ENCODE measurements at places on chromosomes 7 and 10. TPM values are rescaled to one million over a fixed set of nuclear protein-coding genes. Genes with fewer than 3 reads are reported as not detected.

GRCh38 chr10:65194126-65194525 lies 1672.9 kb downstream of the REEP3 start:
- H3K4me1 ChIP-seq, result peaks cover 5% of the 10 kb centered on the region
- no peak overlapping the region for H3K27ac ChIP-seq
- no peaks in the 10 kb centered on the region for H3K36me3 ChIP-seq

GRCh38 chr10:35425595-35425994 lies 89.3 kb downstream of the CCNY start:
- H3K4me1 ChIP-seq, result peaks cover 17% of the 10 kb centered on the region
- H3K27ac ChIP-seq, result no peak overlapping the region
- no peaks in the 10 kb centered on the region for H3K27me3 ChIP-seq
- DNase-seq, result no peak
- H3K36me3 ChIP-seq, result no peaks in the 10 kb centered on the region

DNA sequence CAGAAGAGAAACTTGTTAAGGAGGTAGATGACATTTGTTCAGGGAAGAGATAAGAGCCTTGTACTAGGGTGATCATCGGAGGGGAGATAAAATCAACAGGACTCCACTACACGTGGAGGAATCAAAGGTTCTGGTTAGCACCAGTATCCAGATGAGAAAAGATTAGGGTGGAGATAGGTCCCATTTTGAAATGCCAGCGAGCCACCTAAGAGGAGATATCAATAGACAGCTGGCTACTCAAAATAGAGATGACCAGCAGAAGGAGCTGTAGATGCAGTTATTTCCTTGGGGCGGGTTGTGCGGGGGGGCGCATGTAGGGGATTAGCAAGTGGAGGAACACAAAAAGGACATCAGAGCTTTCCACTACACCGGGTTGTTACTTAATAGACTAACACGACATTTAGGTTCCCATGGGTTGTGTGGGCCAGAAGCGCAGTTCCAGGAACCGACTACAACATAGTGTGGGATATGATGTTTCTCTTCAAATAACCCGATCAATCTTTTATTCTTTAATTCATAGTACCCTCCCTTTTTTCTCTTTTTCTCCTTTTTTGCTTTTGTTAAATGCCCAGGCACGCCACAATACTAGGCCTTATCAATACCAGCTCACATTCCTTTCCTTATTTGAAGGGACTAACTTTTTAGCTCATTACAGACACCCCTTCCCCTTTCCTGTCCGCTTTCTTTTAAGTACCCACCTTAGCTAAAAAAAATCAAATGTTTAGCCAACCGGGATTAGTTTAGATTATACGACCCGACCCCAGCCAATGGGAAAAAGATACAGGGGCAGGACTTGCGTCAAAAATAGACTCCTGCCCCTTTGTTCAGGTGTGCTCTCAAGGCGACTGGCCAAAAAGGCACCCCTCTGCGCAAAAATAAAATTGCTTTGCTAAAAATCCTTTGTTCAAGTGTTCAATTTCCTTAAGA lies 2.0 kb upstream of the KIF11 start:
- peak overlapping the region; percentile 86 for H3K27ac ChIP-seq
- DNase-seq, result peak; percentile 75

ZNF485 gene
- total RNA-seq, result 5.8 TPM

NPTX2 gene
- total RNA-seq, result not detected

NRG3 gene
- total RNA-seq, result not detected

DNA sequence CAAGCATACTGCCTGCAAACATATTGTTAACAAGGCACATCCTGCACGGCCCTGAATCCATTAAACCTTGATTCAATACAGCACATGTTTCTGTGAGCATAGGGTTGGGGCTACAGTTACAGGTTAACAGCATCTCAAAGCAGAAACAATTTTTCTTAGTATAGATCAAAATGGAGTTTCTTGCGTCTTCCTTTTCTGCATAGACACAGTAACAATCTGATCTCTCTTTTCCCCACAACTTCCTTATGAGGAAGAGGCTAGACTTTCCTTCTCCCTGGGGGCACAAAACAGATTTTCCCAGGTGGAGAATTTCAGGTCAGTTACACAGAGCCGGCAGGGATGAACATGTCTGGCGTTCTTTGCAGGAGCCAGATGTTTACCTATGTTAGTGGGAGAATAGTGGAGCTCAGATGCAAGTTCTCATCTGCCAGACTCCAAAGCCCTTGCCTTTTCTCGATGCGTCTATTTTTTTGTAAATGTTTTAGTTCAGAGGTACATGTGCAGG lies 37.5 kb upstream of the PFKFB3 start:
- peaks cover 15% of the 10 kb centered on the region for H3K4me1 ChIP-seq
- H3K27me3 ChIP-seq, result no peaks in the 10 kb centered on the region
- H3K36me3 ChIP-seq, result peaks cover 14% of the 10 kb centered on the region
- H3K27ac ChIP-seq, result no peak overlapping the region

DNA sequence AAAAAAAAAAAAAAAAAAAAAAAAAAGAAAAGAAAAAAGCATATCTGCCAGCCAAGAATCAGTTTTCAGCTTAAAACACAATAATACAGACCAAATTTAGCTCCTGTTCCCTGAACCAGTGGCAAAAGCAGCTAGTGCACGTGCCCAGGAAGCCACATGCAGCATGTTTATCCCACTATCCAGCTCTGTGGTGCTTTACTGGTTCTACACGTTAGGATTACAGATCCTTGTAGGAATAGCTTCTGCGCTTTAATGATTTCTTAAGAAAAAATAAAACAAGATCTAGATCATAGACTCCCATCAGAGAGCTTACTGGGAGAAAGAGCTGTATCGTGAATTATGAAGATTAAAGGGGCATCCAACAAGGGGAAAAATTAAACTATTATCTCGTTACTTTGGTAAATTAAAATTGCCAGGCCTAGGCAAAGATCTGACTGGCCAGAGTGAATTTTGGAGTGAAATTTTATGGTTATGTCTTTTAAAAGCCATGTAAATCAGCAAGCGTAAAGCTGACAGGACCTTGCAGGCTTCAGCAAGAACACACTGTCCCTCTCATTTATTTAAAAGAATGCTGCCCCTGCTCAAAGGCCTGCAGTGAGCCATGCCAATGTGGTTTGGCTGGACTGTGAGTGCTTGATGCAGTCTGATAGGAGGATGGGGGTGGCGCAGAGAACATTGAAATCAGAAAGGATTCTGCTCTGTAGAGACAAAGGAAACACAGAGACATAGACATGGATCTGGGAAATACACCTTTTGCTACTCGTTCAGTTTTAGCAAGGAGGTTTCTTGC lies 177.3 kb upstream of the PHYHIPL start:
- H3K27me3 ChIP-seq, result no peaks in the 10 kb centered on the region
- no peak overlapping the region for H3K4me3 ChIP-seq
- DNase-seq, result no peak
- no peaks in the 10 kb centered on the region for H3K4me1 ChIP-seq
- H3K36me3 ChIP-seq, result no peaks in the 10 kb centered on the region

SPOCK2 gene
- 1.1 TPM for total RNA-seq

GRCh38 chr10:63718006-63718405 lies 196.8 kb downstream of the REEP3 start:
- DNase-seq, result no peak
- H3K36me3 ChIP-seq, result no peaks in the 10 kb centered on the region
- no peak overlapping the region for H3K27ac ChIP-seq
- H3K4me3 ChIP-seq, result no peak overlapping the region
- H3K27me3 ChIP-seq, result no peaks in the 10 kb centered on the region

DNA sequence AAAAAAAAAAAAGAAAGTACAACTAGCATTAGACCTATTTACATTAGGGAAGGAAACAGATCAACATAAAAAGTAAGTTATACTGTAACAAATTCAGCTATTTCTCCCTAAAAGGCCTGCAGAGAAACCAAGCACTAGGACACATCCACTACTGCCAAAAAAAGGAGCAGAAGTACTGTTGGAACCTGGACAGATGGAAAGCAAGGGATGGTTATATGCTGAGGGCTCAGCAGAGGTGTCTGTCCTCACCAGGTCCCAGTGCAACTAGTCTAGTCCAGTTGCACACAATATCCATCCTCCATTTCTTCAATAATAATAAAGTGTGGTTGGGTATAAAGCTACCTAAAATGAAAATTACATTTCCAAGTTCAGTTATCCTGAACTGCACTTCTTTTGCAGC lies 103.2 kb upstream of the IFRD1 start:
- H3K27me3 ChIP-seq, result no peaks in the 10 kb centered on the region
- no peaks in the 10 kb centered on the region for H3K36me3 ChIP-seq
- H3K4me1 ChIP-seq, result no peaks in the 10 kb centered on the region
- no peak overlapping the region for H3K27ac ChIP-seq
- H3K4me3 ChIP-seq, result no peak overlapping the region

CCDC126 gene
- total RNA-seq, result 5.0 TPM

DNA sequence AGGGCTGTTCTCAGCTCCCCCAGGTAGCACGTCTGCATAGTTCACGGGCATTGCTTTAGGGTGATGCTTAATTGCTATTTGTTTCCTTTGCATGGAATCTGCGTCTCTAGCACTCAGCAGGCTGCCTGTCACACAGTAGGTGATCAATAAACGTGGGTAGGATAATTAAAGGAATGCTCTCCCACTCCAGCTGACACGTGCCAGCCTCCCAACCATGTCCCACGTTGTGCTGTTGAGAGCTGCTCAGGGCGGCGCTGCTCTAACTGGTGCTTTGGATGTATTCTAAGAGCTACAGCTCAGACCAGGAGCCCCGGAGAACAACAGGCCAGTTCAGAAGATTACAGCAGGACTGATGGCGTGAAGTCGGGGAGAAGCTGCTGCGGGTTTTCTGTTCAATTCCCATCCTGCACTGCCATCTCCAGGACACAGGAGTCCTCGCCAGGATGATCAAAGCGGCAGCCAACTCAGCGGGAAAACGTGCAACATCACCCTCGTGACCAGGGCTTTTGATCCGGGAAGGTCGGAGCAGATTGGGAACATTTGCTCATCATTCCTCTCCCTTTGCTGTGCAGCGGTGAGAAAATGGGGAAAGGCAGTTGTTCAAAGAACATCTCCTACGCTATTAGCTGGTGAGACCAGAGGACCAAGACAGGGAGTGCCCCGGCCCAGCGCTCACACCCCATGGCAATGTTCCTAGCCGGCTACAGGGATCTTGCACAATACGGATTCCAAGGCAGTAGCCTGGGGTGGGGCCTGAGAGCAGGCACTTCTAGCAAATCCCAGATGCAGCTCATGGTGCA lies 50.5 kb upstream of the FOXK1 start:
- peak overlapping the region; percentile 35 for H3K4me3 ChIP-seq
- H3K27me3 ChIP-seq, result no peaks in the 10 kb centered on the region
- H3K27ac ChIP-seq, result peak overlapping the region; percentile 45
- peaks cover 28% of the 10 kb centered on the region for H3K4me1 ChIP-seq

GRCh38 chr7:32218154-32218467 lies 147.9 kb upstream of the PDE1C start:
- H3K4me3 ChIP-seq, result no peak overlapping the region
- no peak overlapping the region for H3K27ac ChIP-seq
- H3K27me3 ChIP-seq, result peaks cover 59% of the 10 kb centered on the region
- no peaks in the 10 kb centered on the region for H3K4me1 ChIP-seq

DNA sequence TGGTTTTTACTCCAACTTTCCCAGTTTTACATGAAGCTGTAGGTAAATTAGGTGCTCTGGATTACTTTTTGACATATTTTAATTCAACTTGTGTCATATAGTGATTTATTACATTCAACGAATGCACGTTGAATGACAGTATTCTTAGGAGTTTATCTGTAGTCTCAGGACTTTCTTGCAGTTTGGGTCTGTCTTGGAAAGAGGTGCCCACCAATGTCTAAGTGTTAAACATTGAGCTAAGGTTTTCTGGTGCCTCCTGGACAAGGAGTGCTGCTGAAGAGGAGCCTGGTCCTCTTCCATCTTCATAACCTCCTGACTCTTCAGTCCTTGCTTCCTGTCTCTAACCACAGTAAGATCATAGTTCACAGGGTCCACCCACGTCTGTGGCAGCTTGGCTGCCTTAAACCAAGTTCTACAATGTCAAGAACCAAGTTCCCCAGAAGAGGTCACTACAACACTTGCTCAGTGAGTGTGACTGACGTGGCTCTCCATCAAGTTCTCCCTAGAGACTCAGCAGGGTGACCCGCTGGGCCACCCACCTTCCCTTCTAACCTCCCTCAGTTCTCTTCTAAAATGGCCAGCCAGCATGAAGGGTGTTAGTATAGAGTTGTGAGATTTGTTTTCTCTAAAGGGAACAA lies 6.1 kb downstream of the NPY start:
- H3K4me1 ChIP-seq, result peaks cover 6% of the 10 kb centered on the region
- no peaks in the 10 kb centered on the region for H3K36me3 ChIP-seq
- peaks cover 10% of the 10 kb centered on the region for H3K27me3 ChIP-seq
- no peak overlapping the region for H3K27ac ChIP-seq
- peak; percentile 76 for DNase-seq

GRCh38 chr7:17687361-17687760 lies 252.9 kb downstream of the SNX13 start:
- no peaks in the 10 kb centered on the region for H3K4me1 ChIP-seq
- DNase-seq, result no peak
- H3K27me3 ChIP-seq, result no peaks in the 10 kb centered on the region
- no peak overlapping the region for H3K27ac ChIP-seq

- no peak for DNase-seq
- H3K27me3 ChIP-seq, result no peaks in the 10 kb centered on the region
- no peaks in the 10 kb centered on the region for H3K36me3 ChIP-seq
- no peak overlapping the region for H3K27ac ChIP-seq
- peaks cover 23% of the 10 kb centered on the region for H3K4me1 ChIP-seq
- H3K4me3 ChIP-seq, result no peak overlapping the region
Measured at GRCh38 chr10:72164617-72165016, 51.2 kb upstream of the ANAPC16 start.

GRCh38 chr10:3848005-3848774 lies 63.2 kb upstream of the KLF6 start:
- no peak for DNase-seq
- H3K4me3 ChIP-seq, result no peak overlapping the region
- peaks cover 24% of the 10 kb centered on the region for H3K4me1 ChIP-seq
- H3K27me3 ChIP-seq, result no peaks in the 10 kb centered on the region
- H3K36me3 ChIP-seq, result no peaks in the 10 kb centered on the region

DNA sequence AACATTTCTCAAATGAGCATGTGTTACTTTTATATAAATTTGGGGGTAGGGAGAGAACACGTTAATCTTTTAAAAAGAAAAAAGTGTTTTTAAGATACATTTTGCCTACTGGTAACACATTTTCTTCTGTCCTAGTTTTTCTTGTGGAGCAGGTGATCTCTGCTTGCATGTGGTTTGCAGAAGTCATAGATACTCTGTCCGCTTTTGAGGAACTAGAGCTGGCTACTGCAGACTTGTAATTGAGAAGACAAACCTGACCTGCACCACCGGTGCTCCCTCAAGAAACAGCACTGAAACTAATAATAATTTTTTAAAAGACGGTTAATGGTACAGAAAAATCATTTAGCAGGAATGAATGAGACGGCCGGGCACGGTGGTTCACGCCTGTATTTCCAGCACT lies 243.1 kb downstream of the KIAA1217 start:
- H3K27me3 ChIP-seq, result peaks cover 58% of the 10 kb centered on the region
- H3K4me3 ChIP-seq, result no peak overlapping the region
- H3K36me3 ChIP-seq, result no peaks in the 10 kb centered on the region
- no peaks in the 10 kb centered on the region for H3K4me1 ChIP-seq

- no peaks in the 10 kb centered on the region for H3K27me3 ChIP-seq
- DNase-seq, result no peak
- no peaks in the 10 kb centered on the region for H3K4me1 ChIP-seq
- H3K36me3 ChIP-seq, result no peaks in the 10 kb centered on the region
- no peak overlapping the region for H3K4me3 ChIP-seq
Measured at GRCh38 chr7:140908361-140908760, 16.4 kb downstream of the BRAF start.
